Activated CD4-positive, alpha-beta T cell treated with anti-CD3 and anti-CD28 coated beads for 1 hour (primary cell): ENCODE measurements at places on chromosomes 3 and 15.

- no peak for DNase-seq
These were observed 12.1 kb upstream of the PEX5L start for GRCh38 chr3:180048840-180049239.

DNA sequence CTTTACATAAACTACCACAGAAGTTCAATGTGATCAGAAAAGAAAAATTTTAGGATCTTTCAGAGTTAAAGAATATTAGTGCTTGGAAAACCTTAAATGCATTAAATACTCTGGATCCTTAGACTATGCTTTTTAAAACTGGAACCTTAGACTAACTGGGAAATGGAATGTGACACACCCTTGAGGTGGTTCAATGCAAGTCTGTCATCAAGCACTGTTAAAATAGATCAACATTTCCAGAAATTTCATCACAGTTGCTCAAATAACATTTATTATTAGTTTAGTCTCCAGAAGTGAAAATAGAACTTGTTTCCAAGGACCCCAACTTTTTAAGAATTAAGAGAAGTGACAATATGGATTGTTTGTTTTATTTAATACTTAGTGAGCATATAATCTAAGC is 71.8 kb downstream of the GAP43 start:
- DNase-seq = no peak

DNA sequence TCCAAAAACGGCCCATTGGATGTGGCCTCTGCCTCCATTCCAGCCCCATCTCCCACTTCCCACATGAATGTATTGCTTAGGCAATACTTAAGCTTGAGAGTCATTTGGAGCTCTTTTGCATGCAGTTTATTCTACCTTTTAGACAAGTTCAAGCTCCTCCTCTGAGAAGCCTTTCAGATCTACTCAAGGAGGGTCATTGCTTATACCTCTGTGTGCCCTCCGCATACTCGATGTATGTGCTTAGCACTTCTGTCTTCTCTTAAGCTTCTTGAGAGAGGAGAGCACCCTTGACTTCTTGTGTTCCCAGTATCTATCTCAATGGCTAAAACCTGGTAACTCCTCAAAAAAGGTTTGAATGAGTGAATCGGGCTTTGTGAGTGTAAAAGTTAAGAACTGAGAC is 6.6 kb upstream of the UBE3A start:
- DNase-seq = no peak

DNA sequence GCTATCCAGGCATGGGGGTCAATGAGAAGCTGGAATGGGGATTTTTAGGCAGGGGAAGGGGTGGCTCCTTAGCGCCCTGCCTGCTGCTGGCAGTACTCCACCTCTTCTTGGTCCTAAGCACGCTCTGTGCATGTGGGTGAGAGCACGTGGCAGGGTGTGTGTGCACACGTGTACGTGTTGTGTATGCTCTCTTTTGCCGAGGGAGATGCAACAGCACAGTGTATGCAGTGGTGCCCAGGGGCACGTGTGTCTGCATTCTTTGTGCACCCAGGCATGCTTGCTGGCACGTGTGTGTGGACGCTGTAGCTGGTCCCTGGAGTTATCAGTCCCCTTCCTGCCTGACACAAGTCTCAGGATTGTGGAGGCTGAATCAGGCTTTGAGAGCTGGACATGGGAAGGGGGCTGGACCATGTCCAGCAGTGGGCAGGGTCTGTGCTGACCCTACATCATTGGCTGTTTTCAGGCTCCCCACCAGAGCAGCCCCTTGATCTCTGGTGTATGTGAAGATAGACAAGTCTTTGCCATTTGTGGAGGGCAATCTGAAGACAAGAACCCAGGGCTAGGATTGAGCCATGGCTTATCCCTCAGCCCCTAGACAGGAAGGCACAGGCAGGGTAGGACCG is 1.9 kb upstream of the CAMKV start:
- no peak for DNase-seq

DNA sequence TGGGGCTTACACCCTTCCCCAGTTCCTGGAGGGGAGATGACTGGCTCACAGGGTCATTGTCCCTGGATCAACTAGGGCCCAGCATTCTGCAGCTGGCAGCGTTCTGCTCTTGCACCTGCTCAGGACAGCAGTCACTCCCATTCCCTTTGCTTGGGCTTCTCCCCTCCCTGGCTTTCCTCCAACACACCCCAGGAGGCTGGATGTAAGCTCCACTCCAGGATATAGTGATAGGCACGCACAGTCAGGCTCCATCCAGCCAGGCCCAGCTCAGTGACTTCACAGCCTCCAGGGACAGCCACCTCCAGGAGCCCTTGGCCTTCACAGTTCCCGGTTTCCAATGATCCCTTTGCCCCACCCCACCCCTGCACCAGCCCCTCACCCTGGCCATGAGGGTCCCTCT is 1.9 kb downstream of the SPTBN5 start:
- no peak for DNase-seq

GRCh38 chr3:152519376-152519775 is 250.6 kb downstream of the MBNL1 start:
- no peak for DNase-seq

- DNase-seq = no peak
These were observed 17.0 kb downstream of the SOX2 start for GRCh38 chr3:181728470-181729340.

GRCh38 chr3:149448331-149448831 is 26.1 kb upstream of the TM4SF4 start:
- no peak for DNase-seq

- no peak for DNase-seq
These were observed 208.5 kb downstream of the LPP start for GRCh38 chr3:188362405-188362831.

DNA sequence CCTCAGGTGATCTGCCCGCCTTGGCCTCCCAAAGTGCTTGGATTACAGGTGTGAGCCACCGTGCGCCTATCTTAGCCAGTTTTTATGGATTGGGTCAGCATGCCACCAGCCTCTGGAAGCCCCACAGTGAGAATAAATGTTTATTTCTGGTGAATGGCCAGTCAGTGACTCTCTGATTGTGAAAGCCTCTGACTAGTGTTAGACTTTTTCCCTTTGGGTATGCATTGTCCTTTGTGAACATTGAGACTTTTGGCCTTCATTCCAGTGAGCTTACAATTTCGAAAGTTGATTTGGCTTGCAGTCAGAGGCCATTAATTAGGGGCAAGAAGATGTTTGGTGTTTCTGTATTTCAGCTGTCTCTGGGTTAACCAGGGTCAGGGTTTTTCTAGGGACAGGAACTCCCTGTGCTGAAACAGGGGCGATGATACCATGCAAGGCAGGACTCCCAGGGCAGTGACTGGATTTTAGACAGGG is 274.5 kb upstream of the C2CD4B start:
- DNase-seq = no peak

- no peak for DNase-seq
These were observed 14.5 kb downstream of the SPTBN5 start for GRCh38 chr15:41879321-41879845.

- no peak for DNase-seq
These were observed 16.7 kb upstream of the SECISBP2L start for GRCh38 chr15:49062900-49063299.

DNA sequence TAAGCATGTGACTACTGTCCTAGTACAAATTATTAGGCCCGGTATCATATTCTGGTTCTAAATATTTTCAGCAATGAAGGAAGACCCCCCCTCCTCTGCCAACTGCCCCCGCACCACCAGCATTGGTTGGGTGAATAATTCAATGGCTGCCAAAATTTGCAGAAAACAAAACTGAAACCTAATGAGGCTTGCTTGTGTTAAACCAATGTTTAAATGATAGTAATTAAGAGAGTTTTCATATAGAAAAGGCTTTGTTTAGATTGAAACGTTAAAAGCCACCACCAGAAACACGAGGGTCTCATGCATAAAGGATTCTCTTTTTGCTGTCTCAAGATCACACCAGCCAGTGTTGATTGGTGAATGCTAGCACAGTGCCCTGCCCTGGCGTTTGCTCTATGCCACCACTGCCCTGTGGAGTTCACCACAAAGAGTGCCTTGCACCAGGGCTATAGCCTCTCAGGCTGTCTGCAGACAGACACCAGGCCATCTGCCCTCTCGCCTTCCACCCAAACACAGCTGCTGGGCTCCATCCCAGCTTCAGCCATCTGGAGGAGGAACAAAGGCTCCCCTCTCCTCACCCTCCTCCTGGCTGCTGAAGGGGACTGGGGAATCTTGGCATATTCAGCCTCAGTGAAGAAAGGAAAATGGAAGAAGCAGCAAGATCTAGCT is 200.3 kb upstream of the PFN2 start:
- DNase-seq = no peak

- no peak for DNase-seq
These were observed 36.0 kb upstream of the ZNF445 start for GRCh38 chr3:44513513-44513912.

DNA sequence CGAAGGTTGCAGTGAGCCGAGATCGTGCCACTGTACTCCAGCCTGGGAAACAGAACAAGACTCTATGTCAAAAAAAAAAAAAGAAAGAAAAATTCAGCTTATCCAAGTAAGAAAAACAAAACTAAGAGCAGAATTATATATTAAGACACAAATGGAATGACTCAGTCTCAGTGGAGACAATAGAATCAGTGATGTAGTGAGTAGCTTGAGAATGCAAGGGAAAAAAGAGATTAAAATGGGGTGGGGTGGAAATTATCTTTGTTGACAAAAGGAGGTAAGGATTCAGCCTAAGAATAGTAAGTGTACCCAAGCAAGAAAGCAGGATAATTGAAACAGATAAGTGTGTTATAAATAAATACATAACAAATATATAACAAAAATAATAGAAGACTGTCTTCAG is 70.7 kb downstream of the BLM start:
- DNase-seq = no peak

DNA sequence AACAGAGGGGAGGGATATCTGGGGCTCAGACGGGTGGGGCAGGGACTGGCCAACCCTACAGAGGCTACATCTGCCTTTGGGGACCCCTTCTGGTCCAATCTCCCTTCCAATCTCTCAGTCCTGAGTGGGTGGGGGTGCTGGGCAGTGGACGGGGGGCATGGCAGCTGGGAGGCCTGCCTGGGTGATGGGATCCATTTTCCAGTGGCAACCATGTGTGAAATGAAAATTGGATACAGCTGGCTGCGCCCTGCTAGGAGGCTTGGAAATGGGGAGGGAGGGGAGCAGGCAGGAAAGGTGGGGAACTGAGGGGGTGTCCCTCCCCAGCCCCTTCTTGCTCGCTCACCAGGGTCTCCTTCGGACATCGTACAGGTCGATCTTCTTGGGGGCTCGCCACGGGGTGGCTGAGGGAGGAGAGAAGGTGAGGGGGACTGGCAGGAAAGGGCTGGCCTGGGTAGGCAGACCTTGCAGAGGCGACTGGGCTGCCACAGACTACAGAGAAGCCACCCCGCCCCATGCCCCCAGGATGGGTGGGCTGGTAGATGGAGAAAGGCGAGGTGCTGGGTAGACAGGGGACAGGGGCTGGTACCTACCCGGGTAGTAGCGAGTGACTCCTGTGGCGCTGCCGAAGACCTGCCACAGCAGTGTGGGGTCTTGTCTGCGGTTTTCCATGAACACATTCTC is 21.2 kb upstream of the TMEM115 start:
- DNase-seq = no peak

DNA sequence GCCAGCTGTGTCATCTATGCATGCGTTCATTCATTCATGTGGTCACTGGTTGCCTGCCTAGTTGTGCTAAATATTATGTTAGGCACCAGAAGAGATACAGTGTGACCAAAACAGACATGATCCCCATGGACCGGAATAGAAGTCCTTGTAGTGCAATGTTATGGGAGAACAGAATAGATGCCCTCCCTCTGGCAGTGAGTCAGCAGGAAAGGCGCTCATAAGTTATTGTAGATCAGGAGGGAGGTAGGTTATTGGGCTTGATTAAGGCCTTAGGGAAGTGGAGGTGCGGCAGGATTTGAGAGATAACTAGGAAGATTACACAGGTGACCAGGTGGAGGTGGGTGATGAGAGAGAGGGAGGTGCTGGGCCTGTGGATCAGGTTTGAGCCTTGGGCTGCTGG is 5.2 kb downstream of the MCTP2 start:
- DNase-seq = no peak

- DNase-seq = no peak
These were observed 2.1 kb downstream of the CYP1A2 start for GRCh38 chr15:74750751-74751150.

DNA sequence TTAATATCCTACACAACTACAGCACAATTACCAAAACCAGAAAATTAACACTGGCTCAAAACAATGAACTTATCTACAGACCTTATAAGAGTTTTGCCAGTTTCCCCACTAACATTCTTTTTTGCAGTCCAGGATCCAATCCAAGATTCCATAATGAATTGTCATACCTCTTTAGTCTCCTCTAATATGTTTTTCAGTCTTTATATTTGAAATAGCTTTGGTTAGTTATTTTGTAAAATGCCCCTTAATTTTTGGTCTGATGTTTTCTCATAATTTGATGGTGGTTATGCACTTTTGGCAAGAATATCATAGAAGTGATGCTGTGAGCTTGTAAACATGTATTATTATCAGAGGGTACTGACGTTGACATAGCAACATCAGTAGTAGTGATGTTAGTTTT is 124.3 kb downstream of the ISL2 start:
- DNase-seq = no peak

DNA sequence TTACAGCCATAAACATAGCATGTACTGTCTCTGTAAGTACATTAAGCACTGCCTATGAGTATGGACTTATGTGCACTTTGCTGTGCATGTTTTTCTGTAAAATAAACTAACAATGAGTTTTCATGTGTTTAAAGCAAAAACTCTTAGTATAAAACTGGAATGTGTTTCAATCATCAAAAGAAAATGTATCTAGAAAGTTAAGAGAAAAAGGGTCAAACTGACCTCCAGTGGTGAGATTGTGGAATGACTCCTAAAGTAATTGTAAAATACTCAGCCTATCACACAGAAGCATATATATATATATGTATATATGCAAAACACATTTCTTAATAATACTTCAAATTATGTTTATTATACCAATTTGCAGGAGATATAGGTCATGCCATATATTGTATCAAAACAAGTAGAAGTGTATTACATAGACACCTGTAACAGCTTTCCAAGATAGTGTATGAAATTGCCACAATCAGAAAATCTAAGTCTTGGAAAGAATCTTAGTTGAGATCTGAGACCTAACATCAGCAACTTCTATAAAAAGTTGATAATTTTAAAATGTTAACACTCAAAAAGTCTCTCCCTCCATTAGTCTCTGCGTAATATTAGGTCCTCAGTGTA is 199.6 kb downstream of the FMN1 start:
- DNase-seq = no peak

- DNase-seq = no peak
These were observed 212.2 kb upstream of the LINGO1 start for GRCh38 chr15:77844798-77845446.

- no peak for DNase-seq
These were observed 261.5 kb upstream of the LRTM1 start for GRCh38 chr3:55189359-55189801.

DNA sequence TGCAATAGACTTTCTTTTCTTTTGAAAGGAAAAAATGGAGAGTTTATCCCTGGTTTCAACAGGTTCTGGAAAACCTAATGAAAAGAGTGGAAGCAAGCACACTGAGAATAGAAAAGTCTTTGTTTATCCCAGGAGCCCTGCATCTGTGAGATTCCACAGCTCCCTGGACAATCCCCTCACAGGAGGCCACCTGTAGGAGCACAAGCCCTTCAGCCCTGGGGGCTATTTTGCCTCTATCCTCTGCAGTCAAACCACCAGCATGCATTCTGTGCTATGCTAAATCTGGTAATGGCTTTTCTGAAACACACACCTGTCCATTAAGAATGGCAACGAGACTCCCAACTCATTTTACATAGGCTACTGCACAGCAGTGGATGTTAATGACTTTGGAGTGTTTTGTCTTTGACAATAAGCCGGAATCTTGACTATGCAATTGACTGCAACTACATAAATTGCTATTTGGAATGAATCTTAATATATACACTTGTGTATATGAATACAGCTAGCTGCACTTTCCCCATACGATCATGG is 369.4 kb downstream of the NR2F2 start:
- DNase-seq = no peak

- no peak for DNase-seq
These were observed 171.5 kb upstream of the GOLIM4 start for GRCh38 chr3:168267179-168267578.
